ENCODE measurements at places on chromosomes 11 and 22.

DNA sequence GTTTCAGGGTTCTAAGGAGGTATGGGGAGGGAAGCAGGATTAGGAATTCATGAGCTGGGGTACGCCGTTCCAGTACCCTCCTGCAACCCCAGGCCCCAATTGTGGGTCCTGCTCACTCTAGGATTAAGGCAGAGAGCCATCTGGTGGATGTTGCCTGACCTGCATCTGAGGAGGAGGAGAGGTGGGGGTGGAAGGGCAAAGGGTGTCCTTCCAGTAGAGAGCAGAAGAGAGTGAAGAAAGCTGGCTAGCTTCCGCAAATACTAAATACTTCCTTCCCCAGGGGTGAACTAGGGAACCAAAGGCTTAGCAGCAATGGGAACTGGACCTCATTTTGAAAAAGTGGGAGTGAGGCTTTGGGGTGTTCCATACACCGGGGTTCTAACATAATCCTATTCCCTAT is 10.6 kb downstream of the LRRC51 start:
- DNase-seq = peak; percentile 45

DNA sequence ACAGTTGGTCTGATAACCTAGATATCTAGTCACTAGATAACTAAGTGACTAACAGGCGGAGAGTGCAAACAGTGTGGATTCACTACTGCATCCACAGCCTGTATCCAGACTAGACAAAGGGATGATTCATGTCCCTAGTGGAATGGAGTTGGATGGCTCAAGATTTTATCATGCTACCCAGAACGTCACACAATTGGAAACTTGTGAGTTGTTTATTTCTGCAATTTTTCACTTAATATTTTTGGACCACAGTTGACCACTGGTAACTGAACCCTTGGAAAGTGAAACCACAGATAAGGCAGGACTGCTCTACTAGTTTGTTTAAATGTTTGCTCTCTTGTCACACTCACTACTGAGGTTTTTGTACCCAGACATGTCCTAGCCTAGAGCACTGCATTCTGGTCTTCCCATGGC is 76.0 kb downstream of the UBASH3B start:
- no peak for DNase-seq

GRCh38 chr11:65452806-65453490 is 30.4 kb downstream of the NEAT1 start:
- DNase-seq = no peak

GRCh38 chr11:74818283-74818946 is 69.8 kb downstream of the RNF169 start:
- no peak for DNase-seq

DNA sequence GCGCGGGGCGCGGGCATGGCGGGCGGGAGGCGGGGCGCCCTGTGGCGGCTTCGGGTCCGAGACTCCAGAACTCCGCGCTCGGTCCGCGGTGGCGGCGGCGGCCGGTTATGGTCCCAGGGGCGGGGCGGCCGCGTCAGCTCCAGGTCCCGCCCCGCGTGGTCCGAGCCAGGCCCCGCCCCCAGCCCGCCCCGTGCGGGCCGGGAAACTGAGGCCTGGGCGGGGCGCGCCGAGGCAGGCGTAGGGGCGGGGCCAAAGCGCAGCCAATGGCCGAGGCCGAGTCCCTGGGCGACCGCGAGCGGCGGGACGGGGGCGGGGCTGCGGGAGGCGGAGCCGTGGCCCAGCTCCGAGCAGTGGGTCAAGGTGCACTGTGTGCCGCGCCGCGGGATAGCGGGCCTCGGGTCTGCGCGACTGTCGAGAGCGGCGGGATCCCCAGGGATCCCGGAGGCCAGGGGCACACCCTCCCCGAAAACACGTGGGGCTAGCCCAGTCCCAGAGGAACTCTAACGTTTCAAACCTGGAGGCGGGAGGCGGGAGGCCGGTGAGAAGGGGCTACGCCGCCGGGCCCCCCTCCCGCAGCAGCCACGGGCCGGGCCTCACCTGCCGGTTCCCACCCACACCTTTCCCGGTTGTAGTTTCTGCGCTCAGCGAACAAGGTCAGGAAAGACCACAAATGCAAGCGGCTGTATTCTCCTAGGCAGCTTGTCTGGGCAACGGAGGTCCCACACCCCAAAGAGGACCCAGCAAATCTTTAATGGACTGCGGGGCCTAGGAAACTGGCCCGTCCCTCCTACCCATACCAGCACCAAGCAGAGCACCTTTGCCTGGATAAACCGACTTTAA is at the start of gene SLC25A1:
SLC25A1 (minus strand) TSS at position 80 of the 840 bp plus-strand sequence; CDS start at position 17, 63 bp downstream.
- peak; percentile 80 for DNase-seq

DNA sequence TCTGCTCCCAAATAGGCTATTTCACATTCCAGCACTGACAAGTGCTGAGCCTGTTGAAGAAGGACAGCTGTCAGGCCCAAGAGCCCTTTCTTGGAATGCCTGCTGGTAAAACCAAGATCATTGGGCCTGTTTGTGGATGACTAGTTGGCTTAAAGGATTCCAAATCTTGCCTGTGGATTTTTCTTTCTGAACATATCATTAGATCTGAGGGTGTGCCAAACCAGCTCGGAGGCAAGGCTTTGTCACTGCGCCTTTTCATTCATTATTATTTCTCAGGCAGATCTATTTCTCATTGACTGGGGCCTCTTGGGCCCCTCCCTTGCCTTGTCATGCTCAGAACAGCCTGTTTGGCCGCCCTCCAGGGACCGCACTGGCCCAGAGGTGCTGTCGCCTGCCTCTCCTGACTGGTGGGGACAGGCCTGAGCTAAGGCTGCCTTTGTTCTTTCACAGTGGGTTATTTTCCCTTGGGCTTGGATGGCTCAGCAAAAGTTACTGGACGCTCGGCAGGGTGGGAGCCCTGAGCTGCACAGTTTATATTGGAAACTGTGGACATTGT is 222.7 kb upstream of the SESN3 start:
- DNase-seq = no peak

All from SHP77 (cell line).